Heart right ventricle (tissue), 16 donors: ENCODE measurements at places on chromosomes 5 and 9.
A peak's percentile ranks its signal among the peaks of the same experiment; 100 is the strongest.

DNA sequence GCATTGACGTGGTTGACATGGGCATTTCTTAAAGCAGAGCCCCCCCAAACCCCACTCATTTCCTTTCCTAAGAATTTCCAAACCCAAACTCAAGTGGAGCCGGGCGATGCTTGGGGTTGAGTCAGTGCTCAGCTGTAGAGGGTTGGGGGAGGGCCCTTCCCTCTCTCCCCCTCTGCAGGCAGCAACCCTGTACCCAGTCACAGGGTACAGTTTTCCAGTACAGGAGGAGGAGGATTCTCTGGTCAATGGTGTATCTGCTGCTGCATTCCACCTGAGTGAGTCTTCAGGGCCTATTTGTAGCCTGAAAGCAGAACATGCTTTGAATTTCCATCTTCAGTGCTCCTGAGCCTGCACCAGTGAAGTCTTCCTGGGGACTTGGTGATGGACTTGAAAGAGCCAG lies 55.8 kb downstream of the ENTREP1 start:
- no peak for DNase-seq

- DNase-seq: no peak
Measured at GRCh38 chr5:141135718-141136266, 786 bp downstream of the PCDHB5 start.

DNA sequence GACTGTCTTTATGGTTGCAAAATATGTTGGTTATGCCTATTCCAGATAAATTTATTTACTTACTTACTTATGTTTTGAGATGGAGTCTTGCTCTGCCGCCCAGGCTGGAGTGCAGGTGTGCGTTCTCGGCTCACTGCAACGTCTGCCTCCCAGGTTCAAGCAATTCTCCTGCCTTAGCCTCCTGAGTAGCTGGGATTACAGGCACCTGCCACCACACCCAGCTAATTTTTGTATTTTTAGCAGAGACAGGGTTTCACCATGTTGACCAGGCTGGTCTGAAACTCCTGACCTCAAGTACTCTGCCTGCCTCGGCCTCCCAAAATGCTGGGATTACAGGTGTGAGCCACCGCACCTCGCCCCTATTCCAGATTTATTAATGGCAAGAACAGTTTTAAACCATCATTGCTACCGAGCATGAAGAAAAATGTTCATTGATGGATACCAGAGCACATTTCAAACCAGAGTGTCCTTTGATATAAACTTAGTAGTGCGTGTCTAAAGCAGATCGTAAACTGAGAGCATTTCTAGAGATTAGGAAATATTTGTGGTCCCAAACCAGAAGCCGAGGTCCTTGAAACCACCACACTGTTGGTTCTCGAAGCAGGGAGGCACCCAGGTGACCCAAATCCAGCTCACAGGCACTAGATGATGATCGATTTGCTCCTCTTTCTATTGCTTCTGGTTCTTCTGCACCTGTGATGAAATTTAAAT lies 85.2 kb downstream of the GRAMD2B start:
- DNase-seq: no peak

DNA sequence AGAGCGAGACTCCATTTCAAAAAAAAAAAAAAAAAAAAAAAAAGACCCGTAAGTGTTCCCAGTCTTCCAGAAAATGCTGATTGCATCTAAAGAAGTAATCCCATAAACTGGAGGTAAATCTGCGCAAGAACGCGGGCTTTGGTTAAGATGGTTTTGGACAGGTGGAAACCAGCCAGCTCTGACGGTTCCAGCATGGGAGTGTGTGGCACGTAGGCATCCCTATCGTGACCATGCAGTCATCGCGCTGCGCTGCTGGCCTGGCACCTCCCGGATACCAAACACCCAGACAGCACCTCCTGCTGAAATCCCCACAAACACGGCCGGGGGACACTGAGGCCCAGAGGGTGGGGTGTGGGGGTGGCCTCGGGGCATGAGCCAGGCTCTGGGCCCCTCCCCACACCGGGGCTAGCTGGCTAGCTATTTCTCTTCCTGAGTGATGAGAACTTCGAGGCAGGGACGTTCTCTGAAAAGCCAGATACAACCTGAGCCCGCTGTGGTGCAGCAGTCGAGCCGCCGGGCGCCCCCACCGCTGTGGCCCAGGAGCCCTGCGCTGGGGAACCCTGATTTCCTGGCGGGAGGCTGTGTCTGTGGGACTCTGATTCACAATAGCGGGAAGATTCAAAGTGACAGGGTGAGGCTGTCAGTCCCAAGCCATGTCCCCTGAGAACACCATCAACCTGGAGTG lies 32.2 kb upstream of the NOTCH1 start:
- no peak for DNase-seq

DNA sequence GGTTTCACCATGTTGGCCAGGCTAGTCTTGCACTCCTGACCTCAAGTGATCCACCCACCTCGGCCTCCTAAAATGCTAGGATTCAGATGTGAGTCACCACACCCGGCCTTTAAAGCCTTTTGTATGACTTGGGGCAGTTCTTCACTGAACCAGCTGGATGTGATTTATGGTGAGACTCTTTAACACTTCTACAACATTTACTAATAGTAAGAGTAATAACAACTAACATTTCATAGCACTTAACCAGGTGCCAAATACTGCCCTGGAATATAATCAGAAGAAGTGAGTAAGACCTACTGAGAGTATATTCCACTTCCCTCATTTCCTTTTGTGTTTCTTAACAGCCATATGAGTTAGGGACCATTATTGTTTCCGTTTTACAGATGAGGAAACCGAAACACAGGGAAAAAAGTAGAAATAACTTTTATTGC lies 10.0 kb downstream of the ZSWIM6 start:
- DNase-seq: no peak

- DNase-seq: no peak
Measured at GRCh38 chr9:1530696-1531095, 480.5 kb downstream of the DMRT2 start.

GRCh38 chr5:16992444-16992843 lies 56.4 kb upstream of the MYO10 start:
- DNase-seq: no peak

DNA sequence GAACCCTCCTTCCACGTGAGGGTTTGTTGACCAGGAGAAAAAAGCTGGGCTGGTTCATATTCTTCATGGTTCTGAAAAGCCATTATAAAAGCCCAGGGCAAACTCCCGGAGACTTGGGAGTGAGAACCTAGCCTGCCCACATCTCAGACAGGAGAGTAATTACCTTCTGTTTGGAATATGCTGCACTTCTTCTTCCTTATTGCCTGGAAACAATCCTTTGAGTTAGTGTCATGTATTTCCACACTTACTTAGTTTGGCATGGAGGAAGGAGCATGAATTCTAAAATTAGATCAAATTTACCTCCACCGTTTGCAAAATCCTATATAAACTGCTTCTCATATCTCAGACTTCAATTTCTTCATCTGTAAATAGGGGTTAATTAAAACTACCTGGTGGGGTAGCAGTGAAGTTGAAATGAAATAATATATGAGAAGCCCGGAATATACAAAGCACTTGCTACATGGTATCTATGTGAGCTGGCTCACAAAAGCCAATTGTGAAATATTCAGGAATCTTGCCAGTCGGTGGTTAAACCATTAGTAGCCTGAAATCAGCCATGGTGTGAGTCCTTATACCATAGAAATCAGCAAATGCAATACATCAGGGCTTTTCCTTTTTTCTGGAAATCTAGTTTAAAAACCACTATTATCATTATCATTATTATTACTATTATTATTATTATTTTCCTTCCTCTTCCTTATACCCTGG lies 140.0 kb upstream of the RAD23B start:
- no peak for DNase-seq

GRCh38 chr5:172801179-172801671 lies 30.2 kb upstream of the DUSP1 start:
- no peak for DNase-seq

DNA sequence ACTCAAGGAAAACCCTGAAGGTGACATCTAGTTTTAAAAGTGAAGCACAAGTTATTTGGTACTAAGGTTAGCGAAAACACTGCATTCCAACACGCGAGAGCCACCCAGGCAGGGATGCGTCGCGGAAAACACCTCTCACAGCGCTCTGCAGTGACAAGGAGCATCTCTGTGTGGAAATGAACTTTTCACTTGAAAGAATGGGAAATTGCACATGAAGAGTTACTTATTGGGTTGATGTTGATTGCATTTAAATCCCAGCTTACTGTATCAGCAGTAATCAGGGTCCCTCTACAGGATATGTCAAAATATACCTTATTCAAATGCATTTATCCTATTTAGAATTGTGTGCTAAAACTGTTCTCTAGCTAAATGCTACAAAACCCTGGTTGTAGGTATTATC lies 144.4 kb downstream of the BNC2 start:
- DNase-seq: no peak

DNA sequence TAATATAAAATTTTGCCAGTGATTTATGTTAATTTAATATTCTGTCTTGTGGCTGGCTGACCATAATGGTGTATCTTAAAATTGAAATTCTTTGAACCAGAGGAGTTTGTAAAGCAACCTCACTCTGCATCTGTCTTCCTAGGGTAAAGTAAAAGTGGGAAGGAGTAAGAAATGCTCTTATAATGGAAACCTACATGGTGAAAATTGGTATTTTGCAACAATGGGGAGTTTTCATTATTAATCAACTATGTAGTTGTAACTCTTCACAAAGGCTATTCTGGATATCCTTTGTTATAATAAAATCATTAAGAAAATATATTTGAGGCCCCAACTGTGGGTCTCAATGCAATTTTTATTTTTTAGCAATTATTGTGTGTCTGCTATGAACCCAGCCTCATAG lies 44.2 kb downstream of the SNX30 start:
- no peak for DNase-seq

DNA sequence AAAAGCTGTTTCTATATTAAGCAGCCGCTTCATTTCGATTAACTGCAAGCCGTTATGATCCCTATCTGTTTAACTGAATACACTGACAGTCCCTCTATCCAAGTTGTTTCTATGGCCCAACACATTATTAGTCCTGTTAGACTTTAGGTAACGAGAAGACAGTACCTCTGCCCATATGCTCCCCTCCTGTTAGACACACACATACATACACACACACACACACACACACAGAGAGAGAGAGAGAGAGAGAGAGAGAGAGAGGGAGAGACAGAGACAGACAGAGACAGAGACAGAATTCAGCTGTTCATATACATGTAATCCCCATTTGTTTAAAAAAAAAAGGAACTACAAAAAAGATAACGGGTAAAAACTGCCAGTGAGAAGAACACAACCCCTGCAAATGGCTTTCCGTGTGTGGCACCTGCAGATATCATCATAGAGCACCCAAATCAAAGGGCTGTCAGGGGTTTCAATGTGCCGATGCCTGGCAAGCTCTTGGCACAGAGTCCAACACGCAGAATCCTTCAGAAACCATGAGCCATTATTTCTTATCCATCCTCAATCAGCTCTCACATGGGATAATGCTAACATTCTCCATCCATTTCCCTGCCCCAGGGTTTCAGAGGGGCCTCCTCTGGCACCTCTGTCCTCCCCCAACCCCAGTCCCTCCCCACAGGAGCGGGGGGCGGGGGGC lies 144.0 kb downstream of the MYO10 start:
- DNase-seq: no peak

DNA sequence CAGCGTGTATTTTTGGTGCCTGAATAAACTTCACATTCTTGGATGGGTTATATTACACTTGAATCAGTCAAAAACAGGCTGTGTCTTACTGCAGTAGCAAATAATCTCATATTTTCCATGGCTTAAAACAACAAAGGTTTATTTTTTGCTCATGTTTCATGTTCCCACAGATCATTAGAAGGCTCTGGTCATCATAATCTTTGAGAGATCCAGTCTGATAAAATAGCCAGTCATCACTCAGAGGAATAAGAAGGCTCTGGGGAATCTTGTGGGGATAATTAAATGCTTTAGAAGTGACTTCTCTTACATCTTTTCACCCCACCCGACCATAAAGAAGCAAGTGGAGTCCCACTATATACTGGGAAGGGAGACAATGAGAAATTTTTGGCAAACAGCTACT lies 417.7 kb downstream of the PSAT1 start:
- DNase-seq: no peak

- DNase-seq: no peak
Measured at GRCh38 chr5:142472306-142472951, 147.6 kb upstream of the SPRY4 start.

DNA sequence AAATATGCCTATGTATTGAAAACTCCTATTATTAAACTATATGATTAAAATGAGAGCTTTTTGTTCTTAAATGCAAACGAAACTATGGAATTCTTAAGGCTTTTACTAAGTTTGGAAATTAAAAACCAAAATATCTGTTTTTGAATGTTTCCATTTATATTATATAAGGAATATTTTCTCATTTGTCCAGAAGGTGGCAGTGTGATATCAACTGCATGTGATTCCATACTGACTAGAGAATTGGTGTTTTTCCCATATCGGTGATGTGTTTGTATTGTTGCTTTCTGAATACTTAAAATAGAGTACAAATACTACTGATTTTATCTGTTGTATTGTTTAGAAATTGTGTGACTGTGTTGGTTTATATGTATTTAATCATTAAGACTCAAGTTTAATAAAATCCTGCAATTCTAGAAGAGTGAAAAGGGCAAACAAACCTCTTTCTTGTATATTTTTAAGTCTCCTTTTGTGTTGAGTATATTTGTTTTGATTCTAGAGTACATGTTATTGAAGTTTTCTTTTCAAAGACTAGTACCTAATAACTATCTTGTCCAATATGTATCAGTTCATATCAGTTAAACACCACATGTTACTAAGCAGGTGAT lies 320.8 kb downstream of the CCDC171 start:
- DNase-seq: no peak

DNA sequence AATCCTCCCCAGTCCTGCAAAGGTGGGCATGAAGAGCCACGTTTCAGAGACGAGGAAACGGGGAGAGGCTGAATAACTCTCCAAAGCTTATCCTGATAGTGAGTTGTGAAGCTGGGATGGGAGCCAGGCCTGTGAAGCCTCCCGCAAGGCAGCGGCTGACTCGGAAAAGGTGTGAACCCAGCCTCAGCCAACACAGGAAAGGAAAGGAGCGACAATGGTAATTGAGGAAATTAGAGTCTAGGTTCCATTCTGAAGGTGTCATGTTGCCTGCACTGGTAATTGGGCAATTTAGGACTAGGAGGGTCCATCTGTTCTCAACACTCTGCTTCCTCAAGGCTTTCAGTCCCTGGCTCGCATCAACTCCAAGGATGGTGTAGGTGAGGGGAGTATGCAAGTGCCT lies 83.4 kb downstream of the LIFR start:
- DNase-seq: peak; percentile 44

GRCh38 chr9:8570776-8571175 lies 771.2 kb upstream of the DMAC1 start:
- DNase-seq: no peak
